ENCODE measurements at places on chromosomes 1 and 21. TPM values are rescaled to one million over a fixed set of nuclear protein-coding genes. Genes with fewer than 3 reads are reported as not detected.

- peak overlapping the region; percentile 26 for H3K4me3 ChIP-seq
- peaks cover 31% of the 10 kb centered on the region for H3K27me3 ChIP-seq
Observed at GRCh38 chr1:41381692-41382479, 20.7 kb downstream of the FOXO6 start.

- H3K4me1 ChIP-seq: no peaks in the 10 kb centered on the region
- no peak overlapping the region for H3K4me3 ChIP-seq
- H3K36me3 ChIP-seq: no peaks in the 10 kb centered on the region
- no peak overlapping the region for H3K27ac ChIP-seq
- H3K27me3 ChIP-seq: no peaks in the 10 kb centered on the region
- no peak for DNase-seq
Observed at GRCh38 chr1:154304664-154305337, 16.1 kb upstream of the AQP10 start.

DNA sequence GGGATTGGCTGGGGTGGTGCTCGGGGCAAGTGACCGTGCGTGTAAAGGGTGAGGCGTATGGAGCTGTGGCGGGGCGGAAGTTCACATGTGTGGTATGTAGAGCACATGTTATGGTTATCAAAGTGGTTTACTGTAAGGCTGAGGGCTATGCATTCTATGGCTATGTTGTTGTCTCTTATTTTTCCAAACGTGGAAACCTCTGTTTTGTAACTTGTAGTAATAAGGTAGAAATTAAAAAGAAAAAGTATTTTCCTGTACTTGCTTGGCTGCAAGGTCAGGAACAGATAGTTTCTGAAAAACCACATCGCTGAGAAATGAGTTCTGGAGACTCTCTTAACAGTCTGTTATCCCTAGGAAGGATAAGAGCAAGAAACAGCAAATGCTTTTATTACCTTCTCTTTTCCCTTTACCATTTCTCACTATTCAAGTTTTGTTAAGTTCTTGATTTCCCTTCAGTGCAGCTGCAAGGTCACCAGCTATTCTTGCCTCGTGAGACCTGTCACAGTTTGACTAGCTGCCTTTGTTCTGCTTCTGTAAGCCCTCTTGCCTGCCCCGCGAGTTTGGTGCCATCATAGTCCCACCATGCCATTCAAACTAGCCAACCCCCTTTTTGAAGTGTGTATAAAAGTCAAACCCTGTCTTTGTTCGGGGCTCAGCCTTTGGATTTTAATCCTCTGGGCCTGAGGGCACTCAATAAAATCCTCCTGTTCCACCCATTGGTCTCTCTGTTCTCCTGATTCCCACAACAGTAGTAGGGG is 9.5 kb downstream of the RNU1-2 start:
- H3K27me3 ChIP-seq: no peaks in the 10 kb centered on the region
- H3K4me1 ChIP-seq: peaks cover 28% of the 10 kb centered on the region
- DNase-seq: no peak
- no peaks in the 10 kb centered on the region for H3K36me3 ChIP-seq

GRCh38 chr1:7379441-7379971 is 391.6 kb upstream of the VAMP3 start:
- DNase-seq: peak; percentile 57
- H3K27ac ChIP-seq: no peak overlapping the region
- no peaks in the 10 kb centered on the region for H3K36me3 ChIP-seq
- no peak overlapping the region for H3K4me3 ChIP-seq
- H3K27me3 ChIP-seq: no peaks in the 10 kb centered on the region

GRCh38 chr1:101194746-101195145 is 42.1 kb upstream of the S1PR1 start:
- DNase-seq: no peak
- H3K4me1 ChIP-seq: no peaks in the 10 kb centered on the region
- H3K27ac ChIP-seq: no peak overlapping the region
- no peaks in the 10 kb centered on the region for H3K36me3 ChIP-seq

GRCh38 chr1:3351449-3352298 is 102.8 kb upstream of the ARHGEF16 start:
- H3K36me3 ChIP-seq: peaks cover 1% of the 10 kb centered on the region
- peak; percentile 54 for DNase-seq
- no peak overlapping the region for H3K4me3 ChIP-seq
- H3K27me3 ChIP-seq: no peaks in the 10 kb centered on the region
- peaks cover 75% of the 10 kb centered on the region for H3K4me1 ChIP-seq

DNA sequence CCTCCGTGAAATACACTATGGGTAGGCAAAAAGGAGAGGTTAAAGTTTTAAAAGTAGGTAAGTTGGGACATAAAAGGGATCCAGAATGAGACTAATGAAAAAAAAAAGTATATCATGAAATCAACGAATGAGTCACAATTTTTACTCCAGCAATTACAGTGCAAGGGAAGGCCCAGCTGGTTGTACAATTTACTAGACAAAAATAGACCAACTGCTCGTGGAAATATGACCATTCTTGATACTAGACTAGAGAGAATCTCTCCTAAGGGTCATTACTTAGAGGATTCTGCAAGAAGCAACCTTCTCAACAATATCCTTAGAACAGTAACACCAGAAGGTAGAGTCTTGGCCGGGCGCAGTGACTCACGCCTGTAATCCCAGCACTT is 55.1 kb upstream of the EFHD2 start:
- no peak overlapping the region for H3K27ac ChIP-seq
- peaks cover 6% of the 10 kb centered on the region for H3K36me3 ChIP-seq
- no peaks in the 10 kb centered on the region for H3K27me3 ChIP-seq
- DNase-seq: no peak
- peaks cover 4% of the 10 kb centered on the region for H3K4me1 ChIP-seq

GRCh38 chr1:10525208-10525607 is 50.5 kb downstream of the PEX14 start:
- no peak for DNase-seq
- no peak overlapping the region for H3K4me3 ChIP-seq
- H3K4me1 ChIP-seq: peaks cover 12% of the 10 kb centered on the region
- H3K27me3 ChIP-seq: no peaks in the 10 kb centered on the region
- no peak overlapping the region for H3K27ac ChIP-seq
- no peaks in the 10 kb centered on the region for H3K36me3 ChIP-seq

GRCh38 chr1:32876341-32877210 is 5.9 kb upstream of the FNDC5 start:
- DNase-seq: no peak
- H3K27ac ChIP-seq: no peak overlapping the region
- H3K4me1 ChIP-seq: peaks cover 50% of the 10 kb centered on the region

DNA sequence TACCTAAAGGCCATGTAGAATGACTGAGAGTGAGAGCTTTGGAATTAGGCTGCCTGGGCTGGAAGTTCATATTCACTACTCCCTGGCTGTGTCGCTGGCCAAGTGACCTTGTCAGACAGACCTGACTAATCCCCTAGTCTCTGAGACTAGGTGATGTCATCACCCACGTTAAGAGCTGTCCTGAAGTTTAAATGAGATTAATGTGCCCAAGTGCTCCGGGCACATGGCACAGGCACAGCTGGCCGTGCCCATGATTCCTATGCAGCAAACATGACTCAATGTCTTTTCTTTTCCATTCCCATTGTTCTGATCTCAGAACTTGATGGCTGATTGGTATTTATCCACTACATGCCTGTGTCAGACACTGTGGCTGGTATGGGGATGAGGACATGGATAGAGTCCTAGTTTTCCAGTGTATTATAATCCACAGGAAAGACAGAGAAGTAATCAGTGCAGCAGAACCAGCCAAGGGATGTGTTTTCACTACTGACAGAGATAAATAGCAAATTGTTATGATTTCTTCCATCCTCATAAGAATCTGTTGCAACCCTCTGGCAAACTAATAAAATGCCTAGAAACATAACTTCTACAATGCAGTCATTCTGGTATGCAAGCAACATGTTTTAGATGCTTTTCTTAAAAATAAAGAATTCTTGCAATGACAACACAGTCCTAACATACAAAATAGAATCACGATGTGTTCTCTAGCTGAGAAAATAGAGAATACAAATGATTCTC is 180.9 kb downstream of the PCP4 start:
- no peaks in the 10 kb centered on the region for H3K27me3 ChIP-seq
- H3K27ac ChIP-seq: no peak overlapping the region
- H3K4me1 ChIP-seq: peaks cover 32% of the 10 kb centered on the region
- no peak for DNase-seq
- H3K36me3 ChIP-seq: peaks cover 8% of the 10 kb centered on the region

DNA sequence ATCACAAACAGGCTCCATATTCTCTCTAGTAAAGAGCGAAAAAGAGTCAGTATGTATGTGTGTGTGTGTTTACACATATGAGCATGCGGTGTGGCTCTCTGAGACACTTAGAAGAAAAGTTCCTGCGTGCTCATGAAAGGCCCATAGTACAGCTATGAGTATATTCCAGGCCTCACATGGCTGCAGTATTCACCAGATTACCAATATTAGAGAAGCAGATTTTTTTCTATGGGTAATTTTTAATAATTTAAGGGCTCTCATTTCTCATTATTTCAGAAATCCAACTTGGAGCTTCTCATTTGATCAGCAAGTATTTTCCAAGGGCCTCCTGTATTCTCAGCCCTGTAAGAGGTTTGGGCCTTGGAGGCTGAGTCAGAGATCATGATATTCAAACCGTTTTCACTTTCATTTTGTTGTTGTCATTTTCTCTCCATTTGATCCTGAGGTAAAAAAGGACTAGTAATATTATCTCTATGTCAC is 232.9 kb upstream of the SGIP1 start:
- no peaks in the 10 kb centered on the region for H3K4me1 ChIP-seq
- H3K36me3 ChIP-seq: no peaks in the 10 kb centered on the region
- DNase-seq: no peak
- H3K4me3 ChIP-seq: no peak overlapping the region
- no peak overlapping the region for H3K27ac ChIP-seq
- no peaks in the 10 kb centered on the region for H3K27me3 ChIP-seq

GRCh38 chr1:76086597-76086996 is 12.1 kb downstream of the ST6GALNAC3 start:
- H3K4me3 ChIP-seq: no peak overlapping the region
- H3K27me3 ChIP-seq: no peaks in the 10 kb centered on the region
- DNase-seq: no peak
- H3K4me1 ChIP-seq: no peaks in the 10 kb centered on the region

GRCh38 chr1:213761845-213762407 is 225.8 kb upstream of the PROX1 start:
- H3K4me3 ChIP-seq: no peak overlapping the region
- no peaks in the 10 kb centered on the region for H3K27me3 ChIP-seq
- no peaks in the 10 kb centered on the region for H3K36me3 ChIP-seq

- no peaks in the 10 kb centered on the region for H3K4me1 ChIP-seq
- no peaks in the 10 kb centered on the region for H3K36me3 ChIP-seq
- H3K4me3 ChIP-seq: no peak overlapping the region
- H3K27ac ChIP-seq: no peak overlapping the region
- no peak for DNase-seq
- H3K27me3 ChIP-seq: no peaks in the 10 kb centered on the region
Observed at GRCh38 chr1:48841966-48842365, 65.3 kb upstream of the BEND5 start.

- no peaks in the 10 kb centered on the region for H3K4me1 ChIP-seq
- H3K27ac ChIP-seq: no peak overlapping the region
- DNase-seq: peak; percentile 46
- H3K27me3 ChIP-seq: no peaks in the 10 kb centered on the region
- no peaks in the 10 kb centered on the region for H3K36me3 ChIP-seq
- H3K4me3 ChIP-seq: no peak overlapping the region
Observed at GRCh38 chr1:63261736-63262458, 60.5 kb upstream of the FOXD3 start.

DNA sequence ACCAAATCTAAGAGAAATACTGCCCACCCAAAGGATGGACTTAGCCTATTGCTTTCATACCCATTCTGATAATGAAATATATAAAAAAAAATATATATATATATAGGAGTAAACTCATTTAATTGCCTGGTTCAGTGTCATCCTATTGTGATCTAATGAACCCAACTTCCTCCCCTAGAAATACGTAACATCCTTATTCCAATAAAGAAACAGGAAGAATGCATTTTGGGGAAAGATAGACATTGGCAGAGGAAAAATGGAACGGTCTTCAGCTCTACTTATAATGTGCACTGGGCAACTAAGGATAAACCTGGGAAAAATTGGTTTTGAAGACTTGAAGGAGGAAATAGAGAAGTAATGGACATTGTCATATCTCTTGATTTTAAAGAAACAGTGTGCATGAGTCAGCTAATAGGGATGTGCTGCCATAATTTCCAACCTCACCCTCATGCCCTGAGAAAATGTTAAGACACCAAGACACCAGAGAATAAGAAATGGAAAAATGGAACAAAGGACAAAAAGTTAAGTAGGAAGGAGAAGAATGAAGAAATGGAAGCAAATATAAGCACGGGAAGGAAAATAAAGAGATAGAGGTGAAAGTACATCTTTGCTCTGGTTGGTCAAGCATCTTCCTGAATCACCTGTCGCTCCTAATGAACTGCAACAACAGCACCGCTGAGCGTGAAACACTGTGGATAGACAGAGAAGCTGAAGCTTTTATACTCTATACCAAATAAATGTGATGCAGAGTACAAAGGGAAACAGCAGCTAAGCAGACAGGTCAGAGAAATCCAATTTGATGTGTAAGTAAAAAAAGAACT is 5.4 kb downstream of the UBR4 start:
- peaks cover 20% of the 10 kb centered on the region for H3K4me1 ChIP-seq
- H3K4me3 ChIP-seq: no peak overlapping the region
- peaks cover 6% of the 10 kb centered on the region for H3K36me3 ChIP-seq

GRCh38 chr1:221069178-221069903 is 190.1 kb downstream of the HLX start:
- H3K4me3 ChIP-seq: no peak overlapping the region
- no peaks in the 10 kb centered on the region for H3K27me3 ChIP-seq
- no peaks in the 10 kb centered on the region for H3K36me3 ChIP-seq
- no peak for DNase-seq
- H3K4me1 ChIP-seq: no peaks in the 10 kb centered on the region

GRCh38 chr1:28928314-28928941 is 14.1 kb downstream of the EPB41 start:
- H3K36me3 ChIP-seq: no peaks in the 10 kb centered on the region
- no peak overlapping the region for H3K27ac ChIP-seq
- no peak for DNase-seq
- no peak overlapping the region for H3K4me3 ChIP-seq

GRCh38 chr1:6870571-6870970 is 85.3 kb downstream of the CAMTA1 start:
- peaks cover 22% of the 10 kb centered on the region for H3K4me1 ChIP-seq
- peak overlapping the region; percentile 49 for H3K27ac ChIP-seq
- H3K36me3 ChIP-seq: peaks cover 5% of the 10 kb centered on the region
- H3K4me3 ChIP-seq: no peak overlapping the region

- H3K27me3 ChIP-seq: no peaks in the 10 kb centered on the region
- H3K27ac ChIP-seq: no peak overlapping the region
- H3K4me3 ChIP-seq: no peak overlapping the region
Observed at GRCh38 chr1:99577313-99577712, 68.6 kb upstream of the PALMD start.

- DNase-seq: peak; percentile 92
- H3K36me3 ChIP-seq: peaks cover 3% of the 10 kb centered on the region
- no peaks in the 10 kb centered on the region for H3K27me3 ChIP-seq
- H3K27ac ChIP-seq: peak within 1 kb of the TSS; percentile 93
- peaks cover 4% of the 10 kb centered on the region for H3K4me1 ChIP-seq
- H3K4me3 ChIP-seq: peak within 1 kb of the TSS; percentile 98
Observed at GRCh38 chr1:67430358-67431155, at the start of gene SERBP1. Gene SERBP1, minus strand, starts transcription at chr1:67430402. Its CDS starts 102 bp downstream, at chr1:67430300.

- H3K27me3 ChIP-seq: no peaks in the 10 kb centered on the region
- no peak overlapping the region for H3K4me3 ChIP-seq
- DNase-seq: no peak
- no peak overlapping the region for H3K27ac ChIP-seq
Observed at GRCh38 chr1:86567341-86567740, 20.5 kb downstream of the CLCA4 start.

GRCh38 chr1:91760512-91760911 is 125.4 kb downstream of the TGFBR3 start:
- no peaks in the 10 kb centered on the region for H3K36me3 ChIP-seq
- no peak for DNase-seq
- H3K4me1 ChIP-seq: peaks cover 7% of the 10 kb centered on the region
- H3K27me3 ChIP-seq: no peaks in the 10 kb centered on the region
- H3K27ac ChIP-seq: no peak overlapping the region

Gene ALPL
- 35.7 TPM for total RNA-seq

Gene USH2A
- total RNA-seq: 0.20 TPM

Gene RHD
- 1.4 TPM for total RNA-seq

Gene FBXO42
- total RNA-seq: 27.8 TPM

Gene PDE9A
- total RNA-seq: 15.3 TPM
